ENCODE measurements at places on chromosomes 16 and 17. TPM values are rescaled to one million over a fixed set of nuclear protein-coding genes. Genes with fewer than 3 reads are reported as not detected.

NDEL1 gene
- 32.9 TPM for total RNA-seq

DNA sequence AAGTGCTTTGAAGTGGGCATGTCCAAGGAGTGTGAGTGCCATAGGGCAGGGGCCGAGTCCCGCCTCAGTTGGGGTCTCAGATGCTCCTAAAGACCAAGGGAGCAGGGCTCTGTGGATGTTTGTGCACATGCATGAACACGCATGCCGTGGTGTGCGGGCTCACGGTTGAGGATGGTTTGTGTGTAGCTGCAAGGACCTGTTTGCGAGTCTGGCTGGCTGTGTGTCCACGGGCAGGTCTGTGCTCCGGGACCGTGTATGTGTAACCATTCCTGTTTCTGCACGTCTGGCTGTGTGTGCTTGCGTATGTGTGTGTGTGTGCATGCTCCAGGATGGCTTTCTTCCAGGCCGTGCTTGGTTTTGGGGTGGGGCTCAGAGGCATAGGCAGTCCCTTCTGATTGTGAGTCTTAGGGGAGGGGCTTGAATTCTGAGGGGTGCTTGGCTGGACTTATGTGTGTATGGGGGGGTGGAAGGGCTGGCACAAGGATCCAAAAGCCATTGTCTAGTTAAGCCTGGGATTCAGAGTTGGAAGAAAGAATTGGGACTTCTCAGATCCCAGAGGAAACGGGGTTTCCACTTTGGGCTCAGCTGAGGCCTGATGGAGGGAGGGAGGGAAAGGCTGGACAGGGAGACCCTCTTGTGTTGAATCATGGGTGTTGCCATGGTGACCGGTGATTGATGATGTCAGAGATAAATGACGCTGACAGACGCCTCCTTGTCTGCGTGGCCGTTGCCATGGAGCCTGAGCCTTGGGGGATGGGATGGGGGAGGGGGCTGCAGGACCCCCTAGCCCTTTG, 14.4 kb downstream of the GJD3 start:
- peaks cover 20% of the 10 kb centered on the region for H3K36me3 ChIP-seq
- no peak overlapping the region for H3K4me3 ChIP-seq
- no peaks in the 10 kb centered on the region for H3K27me3 ChIP-seq
- DNase-seq, result no peak
- H3K27ac ChIP-seq, result no peak overlapping the region
- peaks cover 10% of the 10 kb centered on the region for H3K4me1 ChIP-seq

DNA sequence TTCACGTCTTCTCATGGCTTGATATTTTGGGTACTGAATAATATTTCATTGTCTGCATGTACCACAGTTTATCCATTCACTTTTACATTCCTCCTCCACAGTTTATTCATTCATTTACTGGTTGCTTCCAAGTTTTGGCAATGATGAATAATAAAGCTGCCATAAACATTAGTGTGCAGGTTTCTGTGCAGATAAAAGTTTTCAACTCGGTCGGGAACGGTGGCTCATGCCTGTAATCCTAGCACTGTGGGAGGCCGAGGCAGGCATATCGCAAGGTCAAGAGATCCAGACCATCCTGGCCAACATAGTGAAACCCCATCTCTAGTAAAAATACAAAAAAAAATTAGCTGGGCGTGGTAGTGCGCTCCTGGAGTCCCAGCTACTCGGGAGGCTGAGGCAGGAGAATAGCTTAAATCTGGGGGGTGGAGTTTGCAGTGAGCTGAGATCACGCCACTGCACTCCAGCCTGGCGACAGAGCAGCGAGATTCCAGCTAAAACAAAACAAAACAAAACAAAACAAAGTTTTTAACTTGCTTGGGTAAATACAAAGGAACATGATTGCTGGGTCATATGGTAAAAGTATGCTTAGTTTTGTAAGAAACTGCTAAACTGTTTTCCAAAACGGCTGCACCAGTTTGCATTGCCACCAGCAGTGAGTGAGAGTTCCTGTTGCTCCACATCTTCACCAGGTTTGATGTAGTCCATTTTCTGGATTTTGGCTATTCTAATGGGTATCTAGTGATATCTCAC, 89.5 kb downstream of the WWP2 start:
- H3K27me3 ChIP-seq, result no peaks in the 10 kb centered on the region
- H3K36me3 ChIP-seq, result no peaks in the 10 kb centered on the region
- DNase-seq, result no peak
- H3K4me3 ChIP-seq, result no peak overlapping the region

DNA sequence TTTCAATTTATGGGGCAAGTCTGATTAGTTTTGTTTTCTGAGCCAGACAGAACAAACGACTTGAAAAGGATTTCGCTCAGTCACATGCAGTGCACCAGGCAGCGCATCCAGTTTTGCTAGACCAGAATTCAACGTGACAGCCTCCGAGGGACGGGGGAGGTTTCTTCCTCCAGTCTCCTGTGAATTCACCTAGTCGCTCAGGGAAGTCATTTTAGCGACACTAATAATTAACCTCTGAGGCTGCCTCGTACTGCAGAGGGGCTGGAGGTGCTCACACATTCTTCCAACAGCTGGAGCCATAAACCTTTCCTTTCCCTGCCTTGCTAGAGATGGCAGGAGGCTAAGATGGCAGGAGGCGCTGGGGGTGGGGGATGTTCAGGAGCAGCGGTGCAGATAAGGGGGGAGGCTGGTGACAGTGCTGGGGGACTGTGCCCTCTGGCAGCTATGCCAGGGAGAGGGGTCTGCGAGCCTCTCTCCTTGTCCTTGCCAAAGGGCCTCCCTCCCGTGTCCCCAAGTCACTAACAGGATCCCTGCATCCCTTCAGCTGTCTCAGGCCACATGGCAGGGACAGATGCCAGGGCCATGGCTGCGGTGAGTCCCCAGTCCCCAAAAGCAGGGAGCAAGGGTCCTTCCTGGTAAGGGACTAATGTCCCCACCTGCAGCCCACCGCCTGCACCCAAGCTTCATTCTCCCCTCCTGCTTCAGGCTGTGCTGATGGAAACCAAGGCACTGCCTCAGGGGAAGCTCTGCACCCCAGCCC, 24.0 kb downstream of the MXRA7 start:
- peaks cover 3% of the 10 kb centered on the region for H3K4me1 ChIP-seq
- H3K36me3 ChIP-seq, result 0 out of 2 replicates have a peak, but pooled peaks cover 4% of the 10 kb centered on the region
- H3K27me3 ChIP-seq, result no peaks in the 10 kb centered on the region
- no peak overlapping the region for H3K27ac ChIP-seq
- no peak overlapping the region for H3K4me3 ChIP-seq

IL17C gene
- total RNA-seq, result 0.29 TPM

HOXB4 gene
- total RNA-seq, result not detected
